Sciatic nerve (tissue), 2 donors: ENCODE measurements at places on chromosomes 13 and 19. TPM values are rescaled to one million over a fixed set of nuclear protein-coding genes. Genes with fewer than 3 reads are reported as not detected.
A peak's percentile ranks its signal among the peaks of the same experiment; 100 is the strongest.

DNA sequence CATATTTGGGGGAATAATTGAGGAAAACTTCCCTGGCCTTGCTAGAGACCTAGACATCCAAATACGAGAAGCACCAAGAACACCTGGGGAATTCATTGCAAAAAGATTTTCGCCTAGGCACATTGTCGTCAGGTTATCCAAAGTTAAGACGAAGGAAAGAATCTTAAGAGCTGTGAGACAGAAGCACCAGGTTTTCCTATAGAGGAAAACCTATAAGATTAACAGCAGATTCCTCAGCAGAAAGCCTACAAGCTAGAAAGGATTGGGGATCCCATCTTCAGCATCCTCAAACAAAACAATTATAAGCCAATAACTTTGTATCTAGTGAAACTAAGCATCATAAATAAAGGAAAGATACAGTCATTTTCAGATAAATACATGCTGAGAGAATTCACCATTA lies 114.9 kb downstream of the PIBF1 start:
- DNase-seq, result no peak

- no peak for DNase-seq
These were observed 29.1 kb upstream of the PCDH9 start for GRCh38 chr13:67259208-67259607.

DNA sequence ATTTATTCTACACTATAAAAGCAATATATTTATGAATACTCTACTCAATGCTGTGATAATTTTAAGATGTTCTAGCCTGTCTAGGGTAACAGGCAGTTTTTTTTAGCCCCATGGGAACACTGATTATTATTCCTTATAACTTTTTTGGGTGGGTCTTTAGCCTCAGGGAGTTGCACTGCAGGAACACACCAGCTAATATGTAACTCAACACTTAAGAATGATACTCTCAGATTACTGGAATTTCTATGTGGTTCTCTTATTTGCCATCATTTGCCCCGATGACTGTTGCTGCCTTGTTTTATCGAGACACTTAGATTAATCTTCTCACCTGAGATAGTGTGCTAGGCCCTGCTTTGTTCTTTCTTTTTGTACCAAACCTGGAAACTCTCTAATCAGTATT lies 396.9 kb upstream of the SLITRK1 start:
- DNase-seq, result no peak

DNA sequence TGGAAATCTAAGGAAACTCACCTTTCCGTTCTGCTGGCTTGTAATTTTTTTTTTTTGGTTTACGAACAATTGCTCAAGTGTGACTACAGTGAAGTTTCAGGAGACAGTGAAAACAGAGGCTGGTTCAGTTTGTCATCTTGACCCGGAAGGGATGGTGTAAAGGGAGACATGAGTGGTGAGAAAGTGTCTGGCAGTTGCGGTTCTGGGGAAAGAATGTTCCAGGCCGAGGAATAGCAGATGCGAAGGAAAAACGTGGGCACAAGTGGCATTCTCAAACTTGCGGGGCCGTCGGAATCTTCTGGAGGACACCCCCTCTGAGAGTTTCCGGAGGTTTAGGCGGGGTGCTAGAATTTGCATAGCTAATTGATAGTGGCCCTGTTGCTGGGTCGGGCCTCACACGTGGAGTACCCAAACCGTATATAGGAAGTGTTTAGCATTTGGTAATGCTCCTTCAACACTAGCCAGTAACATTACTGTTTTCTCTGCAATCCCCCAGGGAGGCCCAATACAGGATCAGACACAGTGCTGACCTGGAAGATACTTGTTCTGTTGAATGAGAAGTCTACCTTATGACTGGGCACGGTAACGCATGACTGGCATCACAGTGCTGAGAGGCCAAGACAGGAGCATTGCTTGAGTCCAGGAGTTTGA lies 2.8 kb upstream of the TNFSF9 start:
- DNase-seq, result no peak

GRCh38 chr19:46489445-46490272 lies 6.0 kb downstream of the PNMA8B start:
- DNase-seq, result no peak

DNA sequence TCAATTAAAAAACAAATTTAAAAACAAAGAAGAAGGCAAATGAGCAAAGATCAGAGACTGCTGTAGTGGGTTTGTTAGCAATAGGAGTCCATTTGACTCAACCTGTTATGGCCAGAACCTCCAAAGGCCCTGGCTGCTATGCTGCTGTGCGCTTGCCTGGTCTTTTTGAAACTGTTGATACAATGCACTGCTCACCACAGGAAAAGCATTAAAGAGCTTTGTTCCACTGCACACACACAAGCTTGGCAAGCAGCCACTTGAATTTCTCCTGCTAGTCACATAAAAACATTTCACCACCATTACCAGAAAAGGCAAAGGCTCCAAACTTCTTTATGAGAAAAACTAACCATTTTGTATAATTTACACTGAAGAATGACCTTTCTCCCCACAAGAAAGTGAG lies 132.2 kb downstream of the FREM2 start:
- DNase-seq, result no peak

- no peak for DNase-seq
These were observed 233.7 kb downstream of the COG6 start for GRCh38 chr13:39888865-39889810.

GRCh38 chr13:107969546-107969945 lies 245.8 kb downstream of the LIG4 start:
- no peak for DNase-seq

GRCh38 chr19:27966390-27966816 lies 1246.5 kb downstream of the UQCRFS1 start:
- DNase-seq, result no peak

- DNase-seq, result no peak
These were observed 1.5 kb downstream of the MAST3 start for GRCh38 chr19:18098891-18099622.

GRCh38 chr13:111304041-111304544 lies 16.3 kb upstream of the TEX29 start:
- DNase-seq, result peak; percentile 39

DNA sequence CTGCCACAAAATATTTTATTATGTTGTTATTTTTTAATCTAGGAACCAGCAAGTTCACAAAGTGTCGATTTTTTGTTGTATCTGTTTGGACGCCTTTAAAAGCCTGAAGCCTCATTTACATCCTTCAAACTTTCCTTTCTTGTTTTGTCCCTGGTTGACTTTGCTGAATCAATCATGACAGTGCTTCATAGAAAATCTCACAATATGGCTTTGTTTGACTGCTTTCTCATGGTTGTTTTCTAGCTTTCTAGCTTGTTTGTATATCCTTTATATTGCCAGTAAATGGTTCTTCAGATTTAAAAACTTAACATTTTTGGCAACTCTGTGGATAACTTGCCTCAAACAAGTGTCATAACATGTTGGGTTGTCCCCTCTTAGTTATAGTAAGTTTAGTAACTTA lies 84.1 kb upstream of the ATXN8OS start:
- DNase-seq, result no peak

DNA sequence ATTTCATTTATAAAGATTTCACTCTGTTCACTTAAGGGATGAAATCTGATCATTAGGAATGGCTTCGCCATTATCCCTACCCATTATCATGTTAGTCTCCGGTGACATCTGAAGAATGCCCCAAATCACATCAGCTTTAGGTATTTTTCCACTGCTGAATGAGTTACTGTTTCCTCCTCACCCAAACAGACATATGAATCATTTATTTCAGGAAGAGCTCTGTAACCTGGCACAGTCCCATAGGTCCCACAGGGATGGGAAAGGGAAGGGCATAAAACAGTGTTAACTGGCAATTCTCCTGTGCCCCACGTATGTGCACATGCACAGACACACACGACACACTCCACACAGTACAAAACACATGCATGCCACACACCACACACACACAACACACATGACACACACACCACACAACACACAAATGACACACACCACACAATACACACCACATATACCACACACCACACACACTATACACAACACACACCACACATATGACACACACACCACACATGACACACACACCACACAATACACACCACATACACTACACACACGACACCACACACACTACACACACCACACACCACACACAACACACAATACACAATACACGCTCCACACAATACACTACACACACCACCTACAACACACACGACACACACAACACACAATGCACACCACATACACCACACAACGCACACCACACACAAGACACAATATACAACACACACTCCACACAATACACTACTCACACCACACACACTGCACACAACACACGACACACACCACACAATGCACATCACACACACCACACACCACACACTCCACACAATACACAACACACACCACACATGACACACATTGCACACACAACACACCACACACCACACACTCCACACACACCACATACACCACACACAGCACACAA lies 15.4 kb downstream of the TMEM255B start:
- DNase-seq, result no peak

DNA sequence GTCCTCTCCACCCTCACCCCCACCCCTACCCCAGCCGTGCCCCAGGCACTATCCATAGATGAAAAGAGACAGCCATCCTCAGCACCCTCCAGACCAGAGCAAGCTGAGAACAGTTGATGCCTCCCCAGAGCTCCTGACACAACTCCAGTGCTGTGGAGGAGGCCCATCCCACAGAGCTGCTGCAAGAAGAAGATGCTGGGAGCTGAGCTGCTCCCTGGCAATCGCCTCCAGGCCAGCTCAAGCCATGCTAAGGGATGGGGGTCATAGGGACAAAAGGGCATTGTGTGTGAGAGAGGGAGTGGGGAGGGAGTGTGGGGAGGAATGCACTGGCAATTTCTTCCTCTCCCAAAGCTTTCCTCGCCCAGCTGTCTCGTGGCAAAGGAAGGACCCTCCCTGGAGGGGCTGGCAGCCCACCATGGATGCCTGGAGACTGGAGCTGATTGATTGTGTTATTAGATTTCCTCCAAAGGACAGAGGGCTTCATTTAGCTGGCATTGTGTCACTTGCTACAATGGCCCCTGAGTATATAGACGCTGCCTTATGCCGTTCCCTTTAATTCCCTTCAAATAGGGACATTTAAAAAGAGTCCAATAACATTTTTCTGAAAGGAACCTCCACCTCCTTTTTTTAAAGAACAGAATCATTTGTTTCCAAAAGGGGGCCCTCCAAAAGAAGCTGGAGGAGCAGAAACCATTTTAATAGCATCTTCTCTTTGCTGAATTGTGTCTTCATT lies 476.4 kb downstream of the FOXO1 start:
- no peak for DNase-seq

DNA sequence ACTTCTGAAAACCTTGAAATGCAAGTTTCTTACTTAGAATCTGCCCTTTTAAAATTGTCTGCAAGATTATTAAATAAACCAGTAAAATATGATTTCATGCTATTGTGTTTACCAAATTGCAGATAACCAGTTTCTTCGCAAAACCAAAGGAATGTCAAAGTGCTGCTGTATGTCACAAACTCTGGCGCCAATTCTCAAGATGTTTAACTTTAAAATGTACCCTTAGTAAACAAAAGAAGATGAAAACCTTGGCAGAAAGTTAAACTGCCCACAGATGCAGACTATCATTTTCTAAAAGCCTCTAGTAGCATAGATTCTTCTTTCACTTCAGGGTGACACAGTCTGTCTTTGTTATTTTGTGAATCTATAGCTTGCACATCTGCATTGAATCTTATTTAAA lies 189.2 kb downstream of the SLITRK6 start:
- DNase-seq, result no peak

- DNase-seq, result no peak
These were observed 204.5 kb downstream of the PDS5B start for GRCh38 chr13:32790731-32791130.

- no peak for DNase-seq
These were observed 104.6 kb upstream of the GJB6 start for GRCh38 chr13:20336761-20337160.

GRCh38 chr19:3082331-3082730 lies 11.8 kb upstream of the GNA11 start:
- DNase-seq, result no peak

- no peak for DNase-seq
These were observed 108.7 kb downstream of the TEX29 start for GRCh38 chr13:111429064-111429558.

DNA sequence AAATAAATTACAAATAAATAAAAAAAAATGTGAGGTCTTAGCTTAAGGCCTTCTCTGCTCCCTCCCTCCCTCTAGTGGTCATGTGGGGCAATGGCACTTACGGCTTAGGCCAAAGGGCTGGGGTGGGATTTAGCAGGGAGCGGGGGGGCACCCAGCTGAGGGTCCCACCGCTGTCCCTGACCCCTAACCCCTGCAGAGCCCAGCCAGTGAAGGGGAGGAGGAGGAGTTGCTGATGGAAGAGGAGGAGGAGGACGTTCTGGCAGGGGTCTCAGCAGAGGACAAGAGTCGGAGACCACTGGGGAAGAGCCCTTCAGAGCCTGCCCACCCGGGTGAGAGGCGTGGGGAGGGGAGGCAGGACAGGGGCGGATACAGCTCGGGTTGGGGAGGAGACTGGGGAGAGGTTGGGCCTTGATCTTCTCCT lies 9.3 kb downstream of the MPND start:
- DNase-seq, result peak; percentile 67

Gene ZNF557
- 10.0 TPM for total RNA-seq

Gene ENOX1
- total RNA-seq, result 4.3 TPM

Gene TLE6
- total RNA-seq, result 4.4 TPM

Gene CEBPA
- total RNA-seq, result 20.4 TPM

Gene PSG2
- not detected for total RNA-seq

Gene AZU1
- total RNA-seq, result 1.9 TPM

Gene CGB8
- total RNA-seq, result not detected

Gene PTPRH
- 1.5 TPM for total RNA-seq

Gene BRCA2
- 3.6 TPM for total RNA-seq

Gene ATP4A
- total RNA-seq, result not detected

Gene IPO5
- total RNA-seq, result 115 TPM
